ENCODE measurements at places on chromosomes 16 and 17.
A peak's percentile ranks its signal among the peaks of the same experiment; 100 is the strongest.

- DNase-seq = no peak
Measured at GRCh38 chr16:15961571-15962090, 12.2 kb downstream of the ABCC1 start.

DNA sequence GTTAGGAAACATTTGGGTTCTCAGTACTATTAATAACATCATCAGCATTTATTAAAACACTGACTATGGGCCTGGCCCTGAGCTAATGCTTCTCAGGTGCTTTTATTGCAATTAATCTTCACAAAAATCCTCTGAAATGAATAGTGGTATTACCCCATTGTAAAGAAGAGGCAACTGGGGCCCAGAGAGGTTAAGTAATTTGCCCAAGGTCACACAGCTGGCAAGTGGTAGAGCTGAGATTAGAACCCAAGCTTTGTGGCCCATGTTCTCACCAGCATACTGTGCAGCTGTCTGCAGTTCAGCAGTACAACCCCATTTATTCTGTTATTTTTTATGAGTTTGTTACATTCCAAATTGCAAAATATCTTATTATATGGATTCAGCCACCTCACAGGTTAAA is 82.3 kb downstream of the TBC1D16 start:
- DNase-seq = no peak

- peak; percentile 80 for DNase-seq
Measured at GRCh38 chr17:49576088-49576916, 631 bp downstream of the NXPH3 start.

- no peak for DNase-seq
Measured at GRCh38 chr16:70805380-70805779, 4.4 kb upstream of the VAC14 start.

DNA sequence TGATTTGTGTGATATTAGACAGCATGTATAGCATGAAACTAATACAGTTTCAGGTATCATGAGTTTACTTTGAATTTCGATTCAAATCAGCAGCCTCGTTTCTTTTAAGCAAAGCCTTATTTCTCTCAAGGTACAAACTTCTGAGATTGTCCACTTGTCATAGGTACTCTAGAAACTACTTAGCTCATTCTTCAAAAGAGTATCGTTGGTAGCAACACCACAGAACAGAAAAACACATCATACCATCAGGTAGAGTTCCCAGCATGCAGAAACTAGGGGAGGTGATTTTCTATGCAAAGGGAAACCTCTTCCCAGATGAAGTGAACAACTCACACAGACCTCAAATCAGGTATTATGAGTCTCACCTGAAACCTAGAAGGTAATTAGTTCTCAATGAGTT is 237.0 kb upstream of the SOX9 start:
- no peak for DNase-seq

DNA sequence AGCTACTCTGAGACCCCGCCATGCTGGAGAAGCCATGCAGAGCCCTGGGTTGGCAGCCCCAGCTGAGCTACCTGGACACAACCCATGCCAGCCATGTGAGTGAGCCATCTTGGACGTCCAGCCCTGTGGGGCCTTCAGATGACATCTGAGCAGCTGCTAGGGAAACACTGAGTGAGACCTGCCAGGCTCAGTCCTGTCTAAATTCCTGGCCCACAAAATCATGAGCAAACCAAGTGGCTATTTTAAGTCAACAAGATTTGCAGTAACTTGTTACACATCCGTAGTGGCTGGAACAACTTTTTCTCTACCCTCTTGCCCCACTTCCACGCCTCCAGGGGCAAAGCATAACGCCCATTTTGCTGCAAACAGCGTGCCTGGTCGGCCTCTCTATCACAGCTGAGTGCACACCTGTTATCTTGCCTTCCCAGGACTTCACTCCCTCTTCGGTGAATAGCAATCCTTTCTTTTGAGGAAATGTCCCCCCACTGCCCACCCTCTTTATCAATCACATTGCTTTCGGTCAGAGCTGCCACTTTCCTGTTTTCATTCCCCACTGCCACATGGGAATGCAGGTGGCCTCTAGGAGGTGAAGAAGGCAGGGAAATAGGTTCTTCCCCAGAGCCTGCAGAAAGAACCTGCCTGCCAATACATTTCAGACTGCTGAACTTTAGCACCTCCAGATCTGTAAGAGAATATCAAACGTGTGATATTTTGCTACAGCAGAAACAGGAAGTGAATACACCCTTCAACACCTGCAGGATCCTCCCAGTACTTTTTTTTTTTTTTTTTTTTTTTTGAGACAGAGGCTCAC is 7.4 kb upstream of the SCIMP start:
- DNase-seq = no peak

- DNase-seq = no peak
Measured at GRCh38 chr17:46763416-46763815, 55.1 kb downstream of the WNT3 start.

DNA sequence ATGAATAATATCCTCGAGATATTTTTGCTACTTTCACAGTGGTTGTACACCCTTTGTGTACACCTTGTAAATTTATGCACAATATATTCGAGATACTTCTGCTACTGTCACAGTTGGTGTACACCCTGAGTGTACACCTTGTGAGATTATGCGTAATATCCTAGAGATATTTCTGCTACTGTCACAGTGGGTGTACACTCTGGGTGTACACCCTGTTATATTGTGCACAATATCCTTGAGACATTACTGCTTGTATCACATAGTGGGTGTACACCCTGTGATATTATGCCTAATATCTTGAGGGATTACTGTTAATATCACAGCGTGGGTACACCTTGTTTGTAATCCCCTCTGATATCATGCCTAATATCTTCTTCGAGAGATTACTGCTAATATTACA is 7.2 kb upstream of the NUDT7 start:
- DNase-seq = no peak

GRCh38 chr17:27294689-27295630 is 1.0 kb downstream of the WSB1 start:
- peak; percentile 89 for DNase-seq

- peak; percentile 6 for DNase-seq
Measured at GRCh38 chr17:55067697-55068439, 99.3 kb downstream of the STXBP4 start.

GRCh38 chr17:7220593-7221277 is 997 bp downstream of the ACADVL start:
- peak; percentile 69 for DNase-seq

DNA sequence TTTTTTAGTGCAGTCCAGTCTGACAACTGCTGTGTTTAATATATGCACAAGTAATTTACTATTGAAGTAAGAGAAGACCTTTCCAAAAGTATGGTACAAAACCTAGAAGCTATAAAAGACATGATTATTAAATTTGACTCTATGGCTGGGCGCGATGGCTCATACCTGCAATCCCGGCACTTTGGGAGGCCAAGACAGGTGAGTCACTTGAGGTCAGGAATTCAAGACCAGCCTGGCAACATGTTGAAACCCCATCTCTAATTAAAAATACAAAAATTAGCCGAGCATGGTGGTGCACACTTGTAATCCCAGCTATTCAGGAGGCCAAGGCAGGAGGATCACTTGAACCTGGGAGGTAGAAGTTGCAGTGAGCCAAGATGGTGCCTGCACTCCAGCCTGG is 41.4 kb upstream of the VWA3A start:
- no peak for DNase-seq

GRCh38 chr17:80352216-80352895 is 62.6 kb upstream of the ENDOV start:
- no peak for DNase-seq

- DNase-seq = peak; percentile 18
Measured at GRCh38 chr17:46868689-46869187, 17.4 kb downstream of the WNT9B start.

- no peak for DNase-seq
Measured at GRCh38 chr16:54281535-54282201, 4.9 kb downstream of the IRX3 start.

- peak; percentile 24 for DNase-seq
Measured at GRCh38 chr16:1932050-1933028, 10.7 kb downstream of the MSRB1 start.

DNA sequence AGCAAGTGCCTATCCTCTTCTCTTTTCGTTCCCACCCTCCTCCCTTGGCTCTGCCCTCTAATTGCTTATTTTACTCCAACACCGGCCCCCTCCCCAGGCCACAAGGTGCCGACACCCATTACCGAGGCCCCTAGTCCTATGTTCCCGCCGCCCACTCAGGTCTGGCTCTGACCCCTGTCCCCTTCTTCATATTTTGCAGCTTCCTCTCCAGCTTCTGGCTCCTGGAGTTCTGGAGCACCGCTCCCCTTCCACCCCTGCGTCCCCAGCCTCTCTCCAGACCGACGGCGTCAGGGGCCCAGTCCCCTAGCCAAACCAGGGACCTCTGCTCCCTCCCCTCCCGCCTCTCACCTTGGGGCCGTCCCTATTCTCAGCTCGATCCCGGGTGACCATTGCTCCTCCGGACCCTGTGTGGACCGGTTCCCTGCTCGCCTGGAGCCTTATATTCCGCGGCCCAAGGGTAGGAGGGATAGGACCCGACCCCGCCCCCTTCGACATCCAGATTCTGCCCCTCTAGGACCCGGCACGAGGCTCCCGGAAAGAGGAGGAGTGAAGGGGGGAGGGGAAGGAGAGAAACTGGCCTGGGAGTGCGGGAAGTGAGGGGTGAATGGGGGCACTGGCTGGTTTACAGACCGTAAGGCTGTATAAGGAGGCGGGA is at the start of gene HES7:
HES7 (minus strand) TSS at position 412 of the 655 bp plus-strand sequence; CDS start at position 390, 22 bp downstream.
- DNase-seq = peak; percentile 32

- peak; percentile 32 for DNase-seq
Measured at GRCh38 chr17:703081-703875, 11.4 kb downstream of the VPS53 start.

GRCh38 chr17:16491131-16491702 is 776 bp downstream of the LRRC75A start:
- DNase-seq = no peak

DNA sequence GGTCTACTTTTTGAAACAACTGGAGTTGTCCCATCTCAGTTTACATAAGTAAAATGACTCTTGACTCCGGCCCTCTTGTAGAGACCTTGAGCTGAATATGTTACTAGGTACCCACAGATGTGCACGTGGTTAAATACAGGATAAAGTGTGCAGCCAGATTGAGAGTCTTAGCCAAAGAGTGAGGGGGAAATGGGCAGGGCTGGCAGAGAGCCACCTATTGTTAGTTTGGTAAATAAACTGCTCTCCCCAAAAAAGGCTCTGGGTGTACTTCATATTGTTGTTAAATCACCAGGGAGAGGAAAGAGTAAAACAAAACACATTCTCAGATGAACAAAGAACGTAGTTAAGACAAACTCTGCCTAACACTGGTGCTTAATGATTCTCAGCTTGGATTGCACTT is 20.3 kb downstream of the G6PC1 start:
- no peak for DNase-seq

Data from EH (cell line).